RCC 7860 (cell line): ENCODE measurements at places on chromosomes 13 and 19.

DNA sequence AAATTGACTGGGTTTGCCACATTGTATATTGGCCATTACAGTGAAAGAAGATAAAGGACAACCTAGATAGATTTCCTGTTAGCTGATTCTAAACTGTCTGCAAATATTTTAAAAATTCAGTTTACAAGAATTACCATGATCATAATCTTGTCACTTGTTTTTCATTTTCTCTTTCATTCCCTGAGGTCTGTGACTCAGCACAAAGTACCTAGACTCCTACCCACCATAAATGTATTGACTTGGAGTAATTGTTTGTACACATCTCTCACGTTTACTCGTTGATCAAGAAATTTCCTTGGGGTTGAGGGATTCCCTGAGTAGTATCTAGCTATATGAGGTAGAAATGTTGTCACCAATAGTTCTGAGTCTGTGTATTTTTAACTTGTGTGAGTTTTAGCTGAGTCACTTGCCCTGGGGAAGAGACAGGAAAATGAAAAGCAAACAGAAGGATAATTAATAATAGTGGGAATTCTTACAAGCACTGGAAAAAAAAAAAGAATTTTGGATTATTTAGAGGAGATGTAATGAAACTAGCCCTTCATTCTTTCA, 299.2 kb upstream of the DACH1 start:
- DNase-seq = peak; percentile 28

DNA sequence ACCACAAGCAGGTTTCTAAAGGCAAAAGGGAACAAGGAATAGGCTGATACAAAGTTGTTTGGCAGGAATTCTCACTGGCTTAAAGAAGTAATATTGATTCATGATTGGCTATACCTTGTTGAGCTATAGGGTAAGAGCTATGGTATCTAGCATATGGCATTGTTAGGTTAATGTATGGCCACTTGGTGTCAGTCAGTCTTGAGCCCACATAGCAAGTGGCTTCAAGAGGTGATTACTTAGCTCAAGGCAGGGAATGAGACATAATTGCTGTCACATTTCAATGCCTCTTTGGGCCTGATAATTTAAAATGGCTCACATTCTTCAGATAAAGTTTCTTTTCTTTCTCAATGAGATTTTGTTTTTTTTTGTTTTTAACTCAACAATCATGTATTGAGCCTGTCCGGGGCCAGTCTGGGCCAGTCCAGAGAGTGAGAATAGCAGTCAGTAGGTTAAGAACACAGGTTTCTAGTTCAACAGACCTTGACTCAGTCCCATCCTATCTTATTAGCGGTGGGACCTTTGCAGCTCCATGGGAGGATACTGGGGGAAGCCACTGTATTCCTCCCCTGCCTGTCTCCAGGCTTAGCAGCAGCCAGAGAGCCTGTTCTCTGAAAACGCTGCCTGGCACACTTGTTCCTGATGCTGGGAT, 45.8 kb upstream of the RCBTB2 start:
- no peak for DNase-seq

- no peak for DNase-seq
Observed at GRCh38 chr13:31605076-31605860, 134.1 kb upstream of the RXFP2 start.

- no peak for DNase-seq
Observed at GRCh38 chr19:2246801-2247361, 2.2 kb upstream of the AMH start.

DNA sequence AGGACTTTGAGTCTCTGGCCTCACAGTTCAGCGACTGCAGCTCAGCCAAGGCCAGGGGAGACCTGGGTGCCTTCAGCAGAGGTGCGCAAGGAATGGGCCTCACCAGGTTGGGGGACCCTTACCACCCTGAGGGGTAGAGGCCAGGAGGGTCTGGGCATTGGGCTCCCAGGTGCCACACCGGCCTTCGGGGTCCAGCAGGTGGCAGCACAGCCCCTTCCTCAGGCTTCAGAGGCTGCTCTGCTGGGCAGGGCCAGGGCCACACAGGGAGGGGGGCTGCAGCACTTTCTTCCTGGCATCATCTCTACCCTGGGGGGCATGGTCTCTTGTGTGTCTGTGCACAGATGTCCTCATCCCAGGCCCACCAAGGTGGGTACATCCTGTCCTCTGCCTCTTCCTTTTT, 12.9 kb downstream of the PIN1 start:
- DNase-seq = no peak

- no peak for DNase-seq
Observed at GRCh38 chr19:17078920-17079709, 3.5 kb downstream of the MYO9B start.

- no peak for DNase-seq
Observed at GRCh38 chr19:53982611-53983010, 8.8 kb upstream of the CACNG6 start.

- DNase-seq = no peak
Observed at GRCh38 chr19:29687244-29687896, 22.1 kb downstream of the PLEKHF1 start.

- peak; percentile 55 for DNase-seq
Observed at GRCh38 chr19:48637449-48637947, 319 bp upstream of the DBP start.

DNA sequence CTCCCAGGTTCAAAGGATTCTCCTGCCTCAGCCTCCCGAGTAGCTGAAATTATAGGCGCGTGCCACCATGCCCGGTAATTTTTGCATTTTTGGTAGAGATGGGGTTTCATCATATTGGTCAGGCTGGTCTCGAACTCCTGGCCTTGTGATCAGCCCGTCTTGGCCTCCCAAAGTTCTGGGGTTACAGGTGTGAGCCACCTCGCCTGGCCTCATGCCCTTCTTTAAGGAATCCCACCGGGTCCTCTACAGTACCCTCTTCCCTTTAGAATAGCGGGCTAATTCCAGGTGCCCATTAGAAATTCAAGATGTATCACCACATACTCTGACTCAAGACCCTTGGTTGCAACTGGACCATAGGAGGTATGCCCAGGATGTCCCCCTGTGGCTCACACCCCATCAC, 74.2 kb upstream of the ZNF536 start:
- DNase-seq = no peak

DNA sequence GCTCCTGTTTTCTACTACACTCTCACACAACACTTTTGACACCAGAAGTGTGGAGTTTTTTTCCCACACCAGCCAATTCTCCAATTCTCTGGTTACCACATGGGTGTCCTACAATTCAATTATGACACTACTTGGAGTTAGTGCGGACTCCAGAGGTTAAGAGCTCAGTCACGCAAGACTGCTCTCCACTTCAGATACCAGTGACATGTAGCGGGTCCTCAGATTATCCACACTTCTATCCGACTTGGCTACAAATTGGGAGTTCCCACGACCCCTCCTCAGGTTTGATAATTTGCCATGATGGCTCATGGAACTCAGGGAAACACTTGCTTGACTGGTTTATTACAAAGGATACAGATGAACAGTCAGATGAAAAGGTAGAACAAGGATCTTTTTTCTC, 32.9 kb downstream of the PAN3 start:
- no peak for DNase-seq

GRCh38 chr13:107066355-107066754, 498.4 kb upstream of the ARGLU1 start:
- DNase-seq = no peak

DNA sequence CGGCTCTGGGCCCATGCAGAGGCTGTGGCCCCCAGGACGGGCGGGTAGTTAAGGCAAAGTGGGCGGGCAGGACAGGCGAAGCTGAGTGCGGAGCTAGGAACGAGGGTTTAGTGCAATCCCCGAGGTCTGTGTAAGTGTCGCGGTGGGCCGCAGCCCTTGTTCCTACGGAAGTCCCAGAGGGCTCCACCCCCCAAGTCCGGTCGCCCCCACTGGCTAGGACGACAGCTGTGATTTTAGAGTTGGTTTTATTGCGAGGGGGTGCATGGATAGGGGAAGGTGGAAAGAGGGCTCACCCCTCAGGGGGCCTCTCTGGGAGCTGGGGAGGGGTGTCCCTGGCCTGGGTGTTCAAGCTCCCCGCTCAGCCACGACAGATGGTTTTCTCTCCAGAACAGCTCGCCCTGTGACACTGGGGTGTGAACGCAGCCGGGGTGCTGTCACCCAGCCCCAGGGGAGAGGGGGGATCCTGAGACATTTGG, 21.7 kb downstream of the ZBTB7A start:
- DNase-seq = no peak

DNA sequence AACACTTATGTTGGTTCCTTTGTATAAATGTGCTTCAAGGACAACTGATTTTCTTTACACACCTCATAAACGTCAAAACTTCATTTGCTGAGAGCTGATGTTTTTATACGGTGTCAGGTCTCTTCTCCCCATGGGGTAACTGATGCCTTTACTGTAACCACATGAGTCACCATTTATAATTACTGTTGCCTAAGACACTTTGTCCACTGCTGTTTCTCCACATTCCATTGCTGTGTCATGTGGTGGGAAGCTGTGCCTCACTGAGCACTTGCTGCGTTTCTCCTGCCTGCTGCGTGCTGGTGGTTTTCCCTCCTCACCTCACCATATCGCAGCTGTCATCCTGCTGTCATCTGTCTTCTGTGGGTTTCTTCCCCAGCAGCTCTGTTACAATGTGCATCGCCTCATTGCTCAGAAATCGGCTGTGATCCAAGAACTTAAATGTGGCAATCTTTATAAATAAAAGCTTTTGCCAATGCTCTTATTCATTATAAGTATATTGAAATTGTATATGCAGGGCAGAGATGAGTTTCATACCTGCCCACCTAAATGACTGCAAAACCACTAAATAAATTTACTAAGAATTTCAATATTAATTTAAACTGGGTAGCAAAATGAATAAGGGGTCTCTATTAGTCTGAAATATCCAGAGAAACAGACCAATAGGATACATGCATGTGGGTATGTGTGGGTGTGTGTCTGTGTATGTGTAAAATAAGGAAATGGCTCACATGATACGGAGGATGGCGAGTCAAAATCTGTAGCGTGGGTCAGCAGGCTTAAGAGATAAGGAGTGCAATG, 547.0 kb upstream of the SLITRK5 start:
- peak; percentile 99 for DNase-seq

GRCh38 chr19:21109116-21109515, 27.1 kb downstream of the ZNF714 start:
- DNase-seq = no peak

GRCh38 chr13:45325806-45326205, 15.2 kb downstream of the TPT1 start:
- peak; percentile 59 for DNase-seq

DNA sequence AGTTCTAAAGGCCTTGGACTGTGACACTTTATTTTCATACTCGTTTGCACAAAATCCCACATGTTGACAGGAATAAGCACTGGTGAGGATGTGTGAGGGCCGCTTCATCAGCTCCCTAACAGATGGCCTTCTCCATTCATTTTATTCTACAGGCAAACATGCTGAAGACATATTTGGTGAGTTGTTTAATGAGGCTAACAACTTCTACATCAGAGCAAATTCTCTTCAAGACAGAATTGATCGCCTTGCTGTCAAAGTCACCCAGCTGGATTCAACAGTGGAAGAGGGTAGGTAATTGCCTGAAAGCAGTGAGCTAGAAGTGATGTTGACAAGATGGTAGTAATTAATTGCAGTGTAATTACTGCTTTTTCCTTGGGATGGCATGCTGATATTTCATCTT, 95.7 kb downstream of the GPR12 start:
- DNase-seq = no peak

- no peak for DNase-seq
Observed at GRCh38 chr13:109669234-109669612, 117.2 kb downstream of the IRS2 start.

DNA sequence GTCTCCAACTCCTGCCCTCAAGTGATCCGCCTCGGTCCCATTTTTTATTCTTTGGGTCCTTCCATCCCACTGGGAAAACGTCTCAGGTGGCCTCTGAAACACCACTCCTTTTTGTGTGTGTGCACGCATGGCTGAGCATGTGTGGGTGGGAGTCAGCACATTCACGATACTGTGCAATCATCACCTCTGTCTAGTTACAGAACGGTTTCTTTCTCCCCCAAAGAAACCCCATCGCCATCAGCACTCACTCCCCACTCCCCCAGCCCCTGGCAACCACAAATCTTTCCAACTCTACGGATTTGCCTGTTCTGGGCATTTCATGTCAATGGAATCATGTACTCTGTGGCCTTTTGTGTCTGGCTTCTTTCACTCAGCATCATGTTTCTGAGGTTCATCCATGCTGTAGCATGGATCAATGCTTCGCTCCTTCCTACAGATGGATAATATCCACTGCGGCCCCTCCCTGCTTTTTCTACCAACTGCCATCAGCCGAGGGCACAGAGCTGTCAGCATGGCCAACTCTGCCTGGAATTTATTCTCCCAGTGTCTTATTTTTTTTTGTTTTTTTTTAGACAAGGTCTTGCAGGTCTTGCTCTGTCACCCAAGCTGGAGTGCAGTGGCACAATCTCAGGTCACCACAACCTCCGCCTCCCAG, 9.7 kb downstream of the F2RL3 start:
- DNase-seq = peak; percentile 13

DNA sequence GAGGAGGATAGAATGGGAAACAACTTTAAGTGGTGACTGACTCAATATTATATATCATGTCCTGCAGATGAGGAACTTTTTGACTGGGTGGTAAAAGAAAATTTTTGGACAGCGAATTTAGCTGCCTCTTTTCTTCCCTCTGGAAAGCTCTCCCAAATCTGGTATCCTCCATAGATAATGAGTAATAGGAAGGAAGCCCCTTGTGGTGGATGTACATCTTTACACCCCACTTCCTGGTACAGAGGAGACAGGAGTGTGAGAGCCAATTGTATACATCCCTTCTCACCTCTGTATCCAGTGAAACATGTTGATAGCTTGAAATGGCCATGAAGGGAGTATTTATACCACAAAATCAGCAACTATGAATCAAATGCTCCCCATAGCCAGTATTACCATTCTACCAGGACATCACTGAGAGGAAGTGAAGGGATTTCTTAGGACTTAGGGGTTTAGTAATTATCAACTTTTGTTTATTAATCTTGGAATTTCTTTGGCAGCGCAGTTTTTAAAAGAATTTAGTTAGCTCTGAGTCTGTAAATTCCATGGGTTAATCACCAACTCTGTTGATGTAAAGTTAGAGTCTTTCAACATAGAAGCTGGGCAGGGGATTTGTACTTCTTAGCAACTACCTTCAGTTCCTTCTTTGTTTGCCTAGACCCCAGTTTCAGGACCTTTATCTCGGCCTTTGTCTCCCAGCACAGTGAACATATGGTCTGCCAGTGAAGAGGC, 17.0 kb upstream of the TDRD3 start:
- DNase-seq = no peak

- no peak for DNase-seq
Observed at GRCh38 chr13:99988529-99989275, 7.1 kb downstream of the ZIC2 start.
